CD4-positive, alpha-beta memory T cell (primary cell): ENCODE measurements at places on chromosomes 16 and 17.

DNA sequence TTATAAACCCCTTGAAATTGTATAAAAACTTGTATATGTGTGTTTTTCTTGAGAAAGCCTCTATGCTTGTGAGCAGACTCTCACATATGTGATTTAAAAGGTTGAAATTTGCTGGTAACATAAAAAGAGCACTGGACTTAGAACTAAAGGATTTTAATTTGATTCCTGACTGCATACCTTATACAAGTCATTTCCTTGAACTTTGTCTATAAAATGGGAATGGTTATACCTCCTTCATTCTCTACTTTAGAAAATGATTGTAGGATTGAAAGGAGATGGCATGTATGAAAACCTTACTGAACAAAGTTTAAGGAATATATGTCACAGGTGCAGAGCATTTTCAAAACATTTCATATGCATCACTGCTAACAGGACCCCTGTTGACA lies 10.4 kb upstream of the ARL2BP start:
- DNase-seq: no peak

DNA sequence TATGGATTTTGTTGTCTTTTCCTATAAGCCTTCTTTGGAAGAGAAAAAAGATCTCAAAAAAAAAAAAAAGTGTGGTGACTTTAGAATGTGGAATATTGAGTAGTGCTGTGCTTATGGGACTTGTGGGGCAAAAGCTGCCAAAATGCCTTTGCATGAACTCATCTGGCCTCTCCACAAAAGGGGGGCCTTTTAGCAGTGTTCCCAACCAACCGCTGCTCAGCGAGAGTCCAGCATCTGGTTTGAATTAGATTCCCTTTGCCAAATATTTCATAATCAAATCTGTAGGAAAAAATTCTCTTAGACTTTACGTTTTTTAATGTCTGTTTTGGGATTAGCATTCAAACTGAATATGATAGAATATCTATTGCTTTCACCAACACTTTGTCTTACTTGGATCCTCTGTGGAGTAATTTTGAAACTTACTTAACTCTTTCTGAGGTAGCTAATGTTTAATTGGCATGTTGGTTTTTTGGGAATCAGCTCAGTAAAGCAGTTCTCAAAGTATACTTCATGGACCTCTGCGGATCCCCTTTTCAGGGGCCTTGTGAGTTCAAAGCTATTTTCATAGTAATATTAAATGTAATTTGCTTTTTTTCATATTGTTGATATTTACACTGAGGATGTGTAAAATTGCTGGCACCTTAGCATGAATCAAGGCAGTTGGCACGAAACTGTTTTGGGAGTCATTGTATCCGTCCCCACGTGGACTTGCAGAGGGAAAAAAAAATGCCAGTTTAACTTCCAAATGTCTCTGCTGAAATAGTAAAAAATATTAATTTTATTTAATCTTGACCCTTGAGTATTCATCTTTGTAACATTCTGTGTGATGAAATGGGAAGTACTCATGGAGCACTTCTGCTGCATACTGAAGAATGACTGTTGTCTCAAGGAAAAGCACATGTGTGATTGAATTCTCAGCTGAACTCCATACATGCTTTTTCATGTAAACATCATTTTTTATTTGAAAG lies 34.7 kb upstream of the VPS4A start:
- DNase-seq: no peak

DNA sequence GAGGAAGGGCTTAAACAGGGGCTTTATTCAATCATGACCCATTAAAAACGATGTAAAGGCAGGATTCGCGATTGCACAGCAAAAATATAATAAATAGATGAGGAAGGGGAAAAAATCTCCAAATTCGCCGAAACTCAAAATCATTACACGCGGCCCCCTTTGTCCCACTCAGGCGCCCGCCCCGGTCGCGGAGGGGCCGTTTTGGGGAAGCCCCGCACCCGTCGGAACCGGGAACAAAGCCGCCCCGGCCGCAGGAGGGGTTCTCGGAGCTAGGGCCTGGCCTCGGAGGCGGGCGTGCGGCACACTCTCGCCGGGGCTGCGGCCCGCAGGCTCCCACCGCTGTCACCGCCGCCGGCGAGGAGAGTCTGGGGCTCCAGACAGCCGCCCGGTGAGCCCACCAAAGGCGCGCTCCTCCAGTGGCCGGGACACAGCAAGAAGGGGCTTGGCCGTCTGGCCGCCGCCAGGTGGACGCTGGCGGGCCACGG lies 521 bp downstream of the C16orf87 start:
- DNase-seq: no peak

DNA sequence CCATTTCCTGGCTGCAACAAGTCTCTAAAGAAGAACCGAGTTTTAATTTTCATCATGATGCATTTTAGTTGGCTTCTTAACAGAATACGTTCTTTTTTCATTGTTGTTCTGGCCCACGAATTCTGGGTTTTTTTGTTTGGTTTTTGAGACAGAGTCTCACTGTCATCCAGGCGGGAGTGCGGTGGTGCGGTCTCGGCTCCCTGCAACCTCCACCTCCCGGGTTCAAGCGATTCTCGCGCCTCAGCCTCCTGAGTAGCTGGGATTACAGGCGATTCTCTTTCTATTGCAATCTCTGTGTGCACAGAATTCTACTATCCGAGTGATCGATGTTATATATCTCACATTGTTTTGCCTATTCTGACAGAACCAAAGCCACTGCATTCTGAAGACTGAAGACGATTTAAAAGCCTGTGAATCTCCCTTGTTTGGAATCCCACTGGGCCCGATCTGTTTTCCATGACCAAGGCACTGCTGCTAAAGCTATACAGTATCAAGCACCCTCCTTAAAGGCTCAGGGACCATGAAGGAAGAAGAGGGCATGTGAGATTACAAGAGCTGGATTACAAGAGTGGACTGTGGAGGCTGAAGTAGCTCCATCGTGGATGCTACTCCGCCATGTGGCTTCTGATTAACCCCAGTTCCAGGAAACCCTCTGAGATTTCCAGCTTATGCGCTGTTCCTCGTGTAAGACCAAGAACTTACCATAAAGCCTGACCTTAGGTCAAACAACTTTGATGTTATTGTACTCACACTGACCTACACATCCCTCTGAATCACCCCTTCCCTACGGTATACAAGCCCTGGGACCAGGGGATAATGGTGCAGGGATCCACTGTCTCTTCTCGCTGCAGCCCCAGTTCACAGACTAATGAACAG lies 44.3 kb downstream of the ADCY9 start:
- DNase-seq: no peak

GRCh38 chr16:79155904-79156303 lies 444.6 kb downstream of the MAF start:
- DNase-seq: no peak

DNA sequence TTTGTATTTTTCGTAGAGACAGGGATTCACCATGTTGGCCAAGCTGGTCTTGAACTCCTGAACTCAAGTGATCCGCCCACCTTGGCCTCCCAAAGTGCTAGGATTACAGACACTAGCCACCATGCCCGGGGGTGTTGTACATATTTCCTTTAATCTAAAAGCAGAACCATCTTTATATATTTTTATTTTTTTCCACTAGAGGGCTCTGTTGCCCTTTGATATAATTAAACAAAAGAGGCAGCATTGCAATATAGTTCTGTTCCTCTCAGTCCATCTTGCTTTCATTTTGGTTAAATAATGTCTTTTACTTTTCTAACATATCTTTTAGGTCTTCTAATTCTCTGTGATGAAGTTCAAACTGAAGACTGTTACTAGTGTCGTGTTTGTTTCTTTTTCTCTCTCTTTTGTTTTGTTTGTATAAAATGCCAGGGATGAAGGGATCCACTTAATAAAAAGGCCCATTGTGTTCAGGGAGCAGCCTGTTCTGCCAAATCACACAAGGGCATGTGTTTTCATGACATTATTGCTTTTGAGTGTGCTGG lies 23.4 kb downstream of the WWOX start:
- DNase-seq: no peak

- DNase-seq: no peak
Measured at GRCh38 chr17:50266384-50267073, 7.7 kb upstream of the TMEM92 start.

DNA sequence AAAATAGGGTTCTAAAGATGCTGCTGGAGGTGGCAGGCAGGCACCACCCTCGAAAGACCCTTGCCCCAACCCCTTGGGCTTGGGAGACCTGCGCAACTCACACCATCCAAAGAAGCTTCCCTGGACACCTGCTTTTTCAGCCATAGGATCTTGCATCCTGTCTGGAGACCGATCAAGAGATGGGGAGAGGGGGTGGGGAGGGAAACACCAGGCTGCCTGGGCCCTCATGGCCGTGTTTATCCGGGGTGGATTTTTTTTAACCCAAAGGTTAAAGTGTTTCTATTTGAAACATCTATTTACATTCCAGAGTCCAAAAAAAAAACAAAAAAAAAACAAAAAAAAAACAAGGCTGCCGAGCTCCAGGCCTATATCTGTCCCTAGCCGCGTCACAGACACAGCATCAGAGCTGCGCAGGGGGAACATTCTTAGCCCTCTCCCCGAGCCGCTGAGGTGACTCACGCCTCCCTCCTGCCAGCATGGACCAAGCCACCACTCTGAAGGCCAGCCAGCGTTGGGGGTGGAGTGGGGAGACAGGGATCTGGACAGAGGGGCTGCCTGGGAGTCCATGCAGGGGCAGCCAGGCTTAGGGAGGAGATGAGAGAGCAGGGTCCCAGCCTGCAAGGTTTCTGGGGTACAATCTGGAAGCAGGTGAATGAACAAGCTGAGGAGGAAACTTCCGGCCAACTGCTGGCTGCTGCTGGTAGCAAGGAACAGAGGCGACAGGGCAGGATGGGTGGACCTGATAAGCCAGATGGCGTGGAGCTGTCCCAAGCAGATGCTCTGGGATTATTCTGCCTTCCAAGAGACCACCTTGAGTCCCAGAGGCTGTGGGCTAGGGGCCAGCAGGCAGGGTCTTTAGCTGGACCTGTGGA lies 14.8 kb downstream of the HDAC5 start:
- no peak for DNase-seq

GRCh38 chr17:35082073-35082657 lies 18.7 kb upstream of the RFFL start:
- no peak for DNase-seq

GRCh38 chr17:3799181-3799945 lies 1.6 kb downstream of the ITGAE start:
- no peak for DNase-seq

DNA sequence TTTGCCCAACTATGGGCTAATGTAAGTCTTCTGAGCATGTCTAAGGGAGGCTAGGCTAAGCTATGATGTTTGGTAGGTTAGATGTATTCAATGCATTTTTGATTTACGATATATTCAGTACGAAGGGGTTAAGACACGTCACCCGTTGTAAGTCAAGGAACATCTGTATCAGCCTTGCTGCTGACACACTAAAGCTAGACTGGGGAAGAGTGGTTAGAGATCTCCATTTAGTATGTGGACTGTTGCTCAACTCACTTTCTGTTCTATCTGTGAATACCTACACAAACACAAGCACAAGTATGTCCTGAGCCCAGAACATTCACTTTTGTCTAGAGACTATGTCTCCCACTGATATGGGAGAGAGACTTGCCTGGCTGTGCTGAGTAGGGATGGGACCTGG lies 71.5 kb downstream of the VMP1 start:
- DNase-seq: no peak

DNA sequence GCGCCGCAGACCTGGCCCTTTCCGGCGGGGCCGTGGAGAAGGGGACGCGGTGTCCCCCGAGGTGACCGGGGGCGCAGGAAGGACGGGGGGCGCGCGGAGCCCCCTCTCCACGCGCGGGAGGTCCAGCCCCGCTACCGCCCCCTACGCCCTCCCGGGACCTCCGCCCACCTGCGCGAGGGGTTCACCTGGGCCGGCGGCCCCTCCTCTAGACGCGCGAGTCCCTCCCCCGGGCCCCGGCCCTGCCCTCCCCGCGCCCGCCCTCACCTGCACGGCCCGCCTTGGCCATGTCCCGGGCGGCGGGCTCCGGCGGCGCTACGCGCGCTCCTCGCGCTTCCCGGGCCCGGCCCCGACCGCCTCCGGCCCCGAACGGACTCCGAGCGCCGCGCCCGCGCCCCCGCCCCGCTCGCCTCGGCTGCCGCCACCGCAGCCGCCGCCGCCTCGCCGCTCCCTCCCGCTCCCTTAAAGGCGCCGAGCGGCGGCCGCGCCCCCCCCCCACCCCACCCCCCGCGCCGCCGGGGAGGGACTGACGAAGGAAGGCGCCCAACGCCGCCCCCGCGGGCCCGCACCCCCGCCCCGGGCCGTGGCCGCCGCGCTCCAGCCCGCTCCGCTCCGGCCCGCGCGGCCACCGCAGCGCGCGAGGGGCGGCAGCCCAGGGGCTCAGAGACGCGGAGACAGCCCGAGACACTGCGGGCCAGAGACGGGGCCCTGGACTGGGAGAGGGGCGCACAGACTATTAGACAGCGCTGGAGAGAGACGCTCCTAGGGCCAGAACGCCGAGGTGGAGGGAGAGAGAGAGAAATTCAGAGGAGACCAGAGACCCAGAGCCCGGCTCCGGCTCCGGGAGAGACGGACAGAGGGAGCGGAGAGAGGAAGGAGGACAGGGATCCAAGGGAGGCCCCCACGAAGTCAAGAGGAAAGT lies at the start of gene PITPNM3:
PITPNM3 (minus strand) TSS at position 435 of the 919 bp plus-strand sequence; CDS start at position 286, 149 bp downstream.
- no peak for DNase-seq

DNA sequence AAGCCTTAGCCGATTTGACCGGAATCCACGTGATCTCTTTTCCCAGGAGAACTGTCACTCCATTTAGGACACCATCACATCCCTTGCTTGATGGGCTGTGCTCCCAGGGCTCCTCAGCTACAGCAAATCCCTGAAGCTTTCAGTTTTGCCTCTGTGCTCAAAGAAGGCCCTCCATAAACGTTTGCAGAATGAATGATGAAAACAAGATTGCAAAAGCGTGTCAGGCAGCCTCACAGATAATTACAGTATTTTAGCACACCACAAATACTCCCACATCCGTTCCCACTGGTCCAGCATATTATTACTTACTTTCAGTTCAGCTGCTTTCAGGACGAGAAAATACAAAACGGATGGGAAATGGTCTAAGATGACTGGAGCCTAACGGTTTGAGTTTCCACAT lies 84.6 kb downstream of the USP31 start:
- no peak for DNase-seq

GRCh38 chr17:8557176-8557806 lies 73.2 kb downstream of the MYH10 start:
- DNase-seq: no peak

DNA sequence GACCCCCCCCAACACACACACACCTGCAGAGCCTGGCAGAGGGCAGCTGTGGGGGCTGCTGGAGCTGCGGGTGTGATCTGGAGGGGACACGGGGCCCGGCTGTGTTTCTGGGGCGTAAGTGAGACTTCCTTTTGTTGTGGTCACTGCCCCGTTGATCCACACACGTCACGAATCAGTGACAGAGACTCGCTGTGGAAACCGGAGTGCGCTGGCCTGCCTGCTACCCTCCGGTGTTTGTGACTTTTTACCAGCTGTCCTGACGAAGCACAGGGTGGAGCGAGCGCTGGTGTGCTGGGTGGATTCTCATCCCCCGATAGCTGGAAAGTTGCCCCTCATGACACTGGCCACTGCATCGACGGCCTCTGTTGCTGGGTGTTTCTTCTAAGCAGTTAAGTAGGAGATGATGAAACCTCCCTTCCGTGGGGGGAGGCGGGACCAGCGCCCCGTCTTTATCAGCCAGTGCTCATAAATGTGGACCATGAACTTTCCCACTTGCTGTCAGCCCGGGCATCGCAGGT lies 2.3 kb downstream of the METRNL start:
- no peak for DNase-seq
